Activated T-helper 1 cell treated with anti-CD3 and anti-CD28 coated beads, Interleukin-12 subunit alpha, Interleukin-12 subunit beta, Interleukin-2, Interleukin-4 antibody, amounts not matched to agents 30 ng/mL and 10 ng/mL and 1 ng/mL, durations not matched to agents 14 hours and 24 hours and 36 hours (primary cell): ENCODE measurements at places on chromosomes 2 and 18.
A peak's percentile ranks its signal among the peaks of the same experiment; 100 is the strongest.

DNA sequence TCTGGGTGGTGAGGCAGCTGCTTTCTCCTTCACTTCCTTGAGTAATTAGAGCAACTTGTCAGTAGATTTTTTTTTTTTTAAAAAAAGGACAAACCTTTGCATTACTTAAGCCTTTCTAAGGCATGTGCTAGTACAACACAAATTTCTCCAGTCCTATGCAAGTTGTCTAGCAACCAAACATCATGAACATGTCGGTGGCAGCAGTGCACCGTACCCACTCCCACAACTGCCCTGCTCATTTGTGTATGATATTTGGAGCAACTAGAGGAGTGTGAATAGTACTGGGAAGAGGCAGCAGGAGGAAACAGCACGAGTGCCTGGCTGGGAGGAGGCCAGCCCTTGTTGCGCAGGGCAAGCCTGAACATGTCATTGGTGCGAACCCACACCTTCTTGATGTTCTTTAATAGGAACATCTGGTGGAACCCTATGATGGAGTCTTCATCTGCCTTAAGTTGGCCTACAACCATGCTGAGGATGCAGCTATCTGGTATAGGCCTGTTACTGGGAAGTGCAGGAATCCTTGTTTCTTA is 238.3 kb downstream of the TDRD15 start:
- no peaks in the 10 kb centered on the region for H3K4me1 ChIP-seq
- no peak overlapping the region for H3K27ac ChIP-seq
- no peak for DNase-seq
- no peaks in the 10 kb centered on the region for H3K27me3 ChIP-seq
- H3K36me3 ChIP-seq = no peaks in the 10 kb centered on the region

DNA sequence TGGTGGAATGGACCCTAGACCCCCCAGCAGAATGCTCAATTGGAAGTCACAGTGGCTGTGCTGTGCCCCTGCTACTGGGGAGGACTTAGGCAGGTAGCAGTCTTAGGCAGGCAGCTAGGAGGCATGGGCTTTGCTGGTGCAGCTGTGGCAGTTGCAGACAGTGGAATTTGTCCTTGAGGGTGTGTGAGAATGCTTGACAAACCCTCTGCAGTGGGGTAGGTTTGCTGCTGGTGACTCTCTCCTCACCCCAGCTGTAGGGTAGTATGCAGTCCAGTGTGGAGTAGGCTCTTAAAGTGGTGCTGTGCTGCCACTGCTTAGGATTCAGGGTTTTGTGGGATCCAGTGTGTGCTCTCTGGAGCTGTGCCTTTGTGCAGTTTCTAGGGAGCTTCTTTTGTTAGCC is 61.3 kb downstream of the NUP35 start:
- DNase-seq = no peak
- H3K27me3 ChIP-seq = no peaks in the 10 kb centered on the region
- peaks cover 8% of the 10 kb centered on the region for H3K4me1 ChIP-seq
- no peak overlapping the region for H3K4me3 ChIP-seq

- H3K36me3 ChIP-seq = no peaks in the 10 kb centered on the region
- H3K27ac ChIP-seq = no peak overlapping the region
- H3K4me1 ChIP-seq = no peaks in the 10 kb centered on the region
- no peak overlapping the region for H3K4me3 ChIP-seq
These were observed 30.4 kb downstream of the UPP2 start for GRCh38 chr2:158131919-158132566.

DNA sequence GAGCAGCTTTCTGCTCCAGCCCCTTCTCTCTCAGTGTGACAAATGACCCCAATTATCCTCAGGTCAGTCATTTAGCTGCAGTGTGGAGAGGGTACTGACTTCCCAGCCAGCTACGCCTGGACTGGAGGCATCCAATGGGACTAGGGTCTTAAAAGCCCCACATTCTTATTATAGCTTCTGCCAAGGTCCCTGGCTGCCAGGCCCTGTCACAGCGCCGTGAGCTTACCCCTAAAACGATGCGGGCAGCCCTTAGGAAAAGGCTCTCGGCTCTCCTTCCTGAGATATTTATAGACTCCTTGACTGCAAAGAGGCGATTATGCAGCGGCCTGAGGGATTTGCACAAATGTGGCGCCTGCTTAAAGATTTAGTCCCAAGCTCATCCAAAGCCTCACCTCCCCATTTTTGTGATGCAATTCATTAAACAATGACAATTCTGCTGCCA is 69.2 kb upstream of the EDAR start:
- no peak overlapping the region for H3K27ac ChIP-seq
- peaks cover 3% of the 10 kb centered on the region for H3K27me3 ChIP-seq
- no peaks in the 10 kb centered on the region for H3K36me3 ChIP-seq
- H3K4me3 ChIP-seq = no peak overlapping the region
- DNase-seq = no peak
- no peaks in the 10 kb centered on the region for H3K4me1 ChIP-seq

- no peak overlapping the region for H3K4me3 ChIP-seq
- no peak overlapping the region for H3K27ac ChIP-seq
- no peak for DNase-seq
- no peaks in the 10 kb centered on the region for H3K27me3 ChIP-seq
These were observed 490.0 kb downstream of the TXNL1 start for GRCh38 chr18:56148373-56148772.

GRCh38 chr18:21330122-21330701 is 88.2 kb downstream of the GREB1L start:
- no peak for DNase-seq
- no peaks in the 10 kb centered on the region for H3K4me1 ChIP-seq
- H3K27me3 ChIP-seq = peaks cover 2% of the 10 kb centered on the region

DNA sequence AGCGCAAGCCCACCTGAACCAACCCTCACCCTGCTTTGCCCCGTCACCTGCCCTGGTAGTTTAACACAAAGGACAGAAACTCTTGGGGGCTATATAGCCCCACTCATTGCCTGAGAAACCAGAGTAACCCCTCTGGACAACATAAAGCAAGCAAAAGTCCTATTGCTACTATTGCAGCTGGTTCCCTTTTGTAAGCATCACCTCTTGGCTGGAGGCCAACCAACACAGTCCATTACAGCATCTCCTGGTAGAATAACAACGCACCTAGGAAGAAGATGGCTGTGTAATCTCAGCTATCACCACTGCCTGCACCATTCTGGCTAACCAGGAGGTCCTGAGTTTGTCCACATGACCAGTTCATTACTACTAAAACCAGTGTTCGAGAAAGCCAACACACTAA is 36.4 kb downstream of the FLACC1 start:
- no peaks in the 10 kb centered on the region for H3K27me3 ChIP-seq
- H3K4me3 ChIP-seq = no peak overlapping the region
- peaks cover 36% of the 10 kb centered on the region for H3K36me3 ChIP-seq

DNA sequence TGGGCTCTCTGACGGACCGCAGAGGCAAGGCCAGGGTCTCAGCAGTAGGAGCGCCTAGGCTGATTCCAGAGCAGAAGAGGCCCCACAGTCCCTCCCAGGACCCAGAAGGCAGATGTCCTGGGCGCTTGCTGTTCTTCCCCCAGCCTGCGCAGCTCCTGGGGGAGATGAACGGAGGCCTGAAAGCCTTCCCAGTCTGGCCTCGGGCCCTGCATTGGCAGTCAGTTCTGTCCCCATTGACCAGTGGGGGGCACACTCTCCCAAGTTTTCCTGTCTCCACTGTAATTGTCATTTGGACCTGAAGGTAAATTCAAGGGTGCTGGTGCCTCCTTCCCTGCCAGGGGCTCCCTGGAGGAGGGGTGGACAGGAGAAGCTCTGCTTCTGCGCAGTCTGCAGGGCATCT is 345.7 kb downstream of the CYP26B1 start:
- DNase-seq = no peak
- no peak overlapping the region for H3K27ac ChIP-seq
- no peaks in the 10 kb centered on the region for H3K4me1 ChIP-seq
- H3K36me3 ChIP-seq = no peaks in the 10 kb centered on the region
- H3K4me3 ChIP-seq = no peak overlapping the region
- no peaks in the 10 kb centered on the region for H3K27me3 ChIP-seq

- H3K27ac ChIP-seq = no peak overlapping the region
- no peaks in the 10 kb centered on the region for H3K36me3 ChIP-seq
- no peak overlapping the region for H3K4me3 ChIP-seq
- no peaks in the 10 kb centered on the region for H3K4me1 ChIP-seq
- peaks cover 8% of the 10 kb centered on the region for H3K27me3 ChIP-seq
These were observed 30.4 kb upstream of the FN1 start for GRCh38 chr2:215466097-215466909.

DNA sequence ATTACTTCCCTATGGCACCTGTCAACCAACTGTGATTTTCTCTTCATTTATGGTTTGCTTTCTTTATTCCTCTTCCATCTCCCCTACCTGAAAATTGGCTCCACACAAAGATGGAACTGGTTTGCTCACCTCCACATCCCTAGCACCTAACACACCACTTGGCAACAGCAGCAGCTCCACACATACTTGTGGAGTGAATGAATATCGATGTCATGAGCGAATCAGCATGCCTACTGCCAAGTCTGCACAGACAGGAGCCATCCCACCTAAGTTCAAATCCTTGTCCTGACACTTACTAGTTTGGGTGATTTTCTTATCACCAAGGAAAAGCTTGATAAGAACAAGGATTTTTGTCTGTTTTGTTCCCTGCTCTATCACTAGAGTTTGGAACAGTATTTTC is 191.4 kb upstream of the TMEM200C start:
- no peak for DNase-seq
- no peaks in the 10 kb centered on the region for H3K27me3 ChIP-seq
- H3K4me1 ChIP-seq = no peaks in the 10 kb centered on the region
- no peaks in the 10 kb centered on the region for H3K36me3 ChIP-seq

DNA sequence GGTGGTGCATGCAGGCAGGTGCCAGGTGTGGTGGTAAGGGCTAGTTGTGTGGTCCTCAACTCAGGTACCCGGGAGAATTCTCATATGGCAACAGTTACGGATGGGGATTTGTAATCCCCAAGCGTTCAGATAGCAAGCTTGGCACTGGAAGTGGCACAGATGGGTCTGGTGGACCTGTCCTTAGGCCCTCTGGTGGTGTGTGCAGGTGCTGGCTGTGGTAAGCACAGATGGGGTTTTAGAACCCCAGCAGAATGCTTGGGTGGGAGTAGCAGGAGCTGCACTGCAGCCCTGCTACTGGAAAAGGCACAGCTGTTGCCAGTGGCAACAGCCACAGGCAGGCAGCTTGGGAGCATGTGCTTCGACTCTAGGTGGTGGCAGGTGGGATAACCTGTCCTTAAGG is 948.2 kb upstream of the FAM98A start:
- H3K27me3 ChIP-seq = no peaks in the 10 kb centered on the region
- H3K4me3 ChIP-seq = no peak overlapping the region

DNA sequence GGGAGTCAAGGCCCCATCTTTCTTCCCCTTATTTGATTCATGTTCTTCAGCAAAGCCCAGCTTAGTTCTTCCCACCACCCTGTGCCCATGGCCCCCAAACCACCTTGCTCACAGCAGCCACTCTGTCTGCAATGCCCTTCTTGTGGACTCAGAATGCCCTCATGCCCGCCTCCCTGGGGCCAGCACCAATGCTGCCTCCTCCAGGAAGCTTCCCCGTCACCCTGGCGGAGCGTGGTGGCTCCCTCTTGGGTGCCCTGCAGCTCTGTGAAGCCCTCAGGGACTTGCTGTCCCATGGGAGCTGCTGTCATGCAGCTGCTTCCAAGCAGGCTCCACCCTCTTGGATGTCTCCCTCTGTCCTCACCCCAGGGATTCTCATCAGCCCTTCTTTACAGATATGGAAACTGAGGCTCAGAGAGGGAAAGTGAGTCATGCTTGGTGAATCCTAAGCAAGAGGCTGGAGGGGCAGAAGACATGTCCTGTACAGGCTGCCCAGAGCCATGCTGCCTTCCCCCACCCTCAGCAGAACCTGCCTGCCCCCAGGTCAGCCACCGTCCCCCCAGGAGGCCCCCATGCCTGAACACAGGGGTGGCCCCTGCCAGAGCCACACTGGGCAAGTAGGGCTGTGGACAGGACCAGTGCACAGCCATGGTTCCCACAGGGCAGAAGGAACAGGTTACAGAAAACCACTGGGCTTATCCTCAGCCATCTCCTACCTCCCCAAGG is 11.8 kb upstream of the DUSP2 start:
- H3K4me1 ChIP-seq = peaks cover 73% of the 10 kb centered on the region
- peaks cover 4% of the 10 kb centered on the region for H3K36me3 ChIP-seq
- H3K27ac ChIP-seq = peak overlapping the region; percentile 87
- no peaks in the 10 kb centered on the region for H3K27me3 ChIP-seq
- DNase-seq = no peak
- H3K4me3 ChIP-seq = peak overlapping the region; percentile 65
